ENCODE measurements at places on chromosomes 12 and 14.

DNA sequence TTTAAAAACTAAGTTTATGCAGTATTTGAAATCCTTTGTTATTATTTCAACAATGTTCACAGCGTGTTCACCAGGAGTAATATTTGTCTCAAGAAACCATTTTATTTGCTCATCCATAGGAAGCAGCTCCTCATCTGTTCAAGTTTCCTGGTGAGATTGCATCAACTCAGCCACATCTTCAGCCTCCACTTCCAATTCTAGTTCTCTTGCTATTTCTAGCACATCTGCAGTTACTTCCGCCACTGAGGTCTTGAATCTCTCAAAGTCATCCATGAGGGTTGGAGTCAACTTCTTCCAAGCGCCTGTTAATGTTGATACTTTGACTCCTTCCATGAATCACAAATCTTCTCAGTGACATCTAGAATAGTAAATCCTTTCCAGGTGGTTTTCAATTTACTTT is 18.0 kb downstream of the CLEC9A start:
- DNase-seq = peak; percentile 16

DNA sequence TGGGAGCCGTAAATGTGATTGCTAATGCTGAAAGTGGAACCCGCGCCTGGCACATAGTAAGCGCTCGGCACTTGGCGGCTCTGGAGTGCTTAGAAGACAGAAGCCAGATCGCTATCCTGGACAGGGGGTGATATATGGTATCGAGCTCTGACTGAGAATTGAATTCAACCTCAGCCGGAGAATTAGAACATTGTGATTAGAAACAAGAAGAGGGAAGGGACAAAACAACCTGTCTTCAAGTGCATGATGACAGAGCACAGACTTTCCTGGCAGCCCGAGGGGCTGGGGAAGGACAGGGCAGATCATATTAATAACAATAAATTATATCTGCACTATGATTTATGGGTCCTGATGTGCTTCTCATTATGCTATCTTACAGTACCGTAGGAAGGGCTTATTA is 66.9 kb upstream of the TBX3 start:
- no peak for DNase-seq

DNA sequence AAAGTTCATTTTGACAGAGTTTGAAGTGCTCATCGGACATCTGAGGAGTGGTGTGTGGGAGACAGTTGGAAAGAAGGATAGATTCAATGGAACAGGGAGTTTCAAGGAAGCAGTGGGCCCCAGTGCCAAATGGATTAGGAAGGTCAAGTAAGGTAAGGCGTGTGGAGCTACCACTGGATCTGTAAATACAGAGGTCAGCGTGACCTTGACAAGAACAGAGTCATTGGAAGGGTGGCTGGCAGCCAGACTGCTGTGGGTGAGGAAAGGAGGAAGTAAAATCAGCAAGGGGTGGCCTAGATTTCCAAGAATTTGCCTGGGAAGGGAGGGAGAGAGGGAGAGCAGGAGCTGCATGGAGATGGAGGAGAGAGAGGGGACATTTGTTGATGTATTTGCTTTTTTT is 68.2 kb upstream of the IGF1 start:
- no peak for DNase-seq

DNA sequence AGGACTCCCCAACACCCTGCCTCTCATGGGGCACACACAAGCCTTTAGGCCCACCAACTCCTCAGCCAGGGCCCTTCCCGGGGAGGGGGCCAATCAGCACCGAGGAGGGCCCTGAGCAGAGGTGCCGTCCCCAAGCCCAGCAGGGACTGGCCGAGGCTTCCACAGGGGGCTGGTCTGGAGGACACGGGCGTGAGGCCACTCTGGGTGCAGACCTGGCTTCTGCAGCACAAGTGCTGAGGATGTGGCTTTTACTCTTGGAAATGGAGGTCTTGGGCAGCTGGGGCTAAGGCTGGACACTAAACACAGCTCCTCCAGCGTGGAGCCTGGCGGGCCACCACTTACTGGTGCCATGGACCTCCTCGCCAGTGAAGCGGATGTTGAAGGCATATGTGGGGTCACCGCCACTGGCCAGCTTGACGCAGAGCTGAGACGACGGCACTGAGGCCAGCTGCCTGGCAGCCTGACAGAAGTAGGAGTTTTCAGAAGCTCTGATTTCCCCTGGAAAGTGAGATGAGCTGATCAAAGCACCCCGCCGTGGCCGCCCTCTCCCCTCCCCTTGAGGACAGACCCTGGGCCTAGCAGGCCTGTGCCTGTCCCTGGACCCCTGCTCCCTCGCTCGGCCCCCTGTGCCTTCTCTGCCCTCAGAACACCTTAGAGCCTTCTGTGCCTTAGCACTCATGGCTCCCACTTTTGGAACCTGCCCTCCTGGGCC is 44.0 kb downstream of the TRAFD1 start:
- no peak for DNase-seq

- no peak for DNase-seq
Measured at GRCh38 chr12:58443273-58443980, 476.9 kb downstream of the LRIG3 start.

- DNase-seq = no peak
Measured at GRCh38 chr14:76491172-76491930, 115.4 kb downstream of the ESRRB start.

DNA sequence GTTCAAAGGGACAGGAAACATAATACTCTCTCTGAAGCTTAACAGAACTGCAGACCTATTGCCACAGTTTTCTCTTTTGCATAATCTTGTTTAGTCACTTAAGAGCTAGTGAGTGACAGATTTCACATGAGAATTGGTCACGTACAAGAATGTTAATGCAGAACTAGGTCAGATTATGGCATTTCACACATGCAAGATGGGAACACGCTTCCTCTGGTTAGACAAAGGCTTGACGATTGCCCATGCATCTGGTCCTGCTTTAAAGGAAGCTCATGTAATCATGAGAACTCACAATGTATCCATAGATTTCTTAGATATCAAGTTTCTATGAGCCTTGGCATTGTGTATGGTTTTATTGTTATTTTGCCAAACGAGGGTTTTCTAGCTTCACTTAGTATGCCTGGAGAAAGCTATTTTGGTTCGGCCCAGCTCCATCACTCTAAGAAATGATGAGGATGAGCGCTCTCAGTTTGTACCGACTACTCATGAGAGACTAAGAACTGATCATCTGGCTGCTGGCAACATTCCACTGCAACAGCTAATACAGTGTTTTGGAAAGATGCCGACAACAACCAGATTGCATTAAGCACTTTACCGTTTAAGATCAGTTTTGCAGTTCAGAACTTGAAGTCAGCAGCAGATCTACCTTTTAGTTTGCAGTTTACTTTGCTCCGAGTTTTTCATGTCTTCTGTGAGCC is 380.0 kb downstream of the DIO2 start:
- DNase-seq = no peak

GRCh38 chr12:120529641-120530417 is 871 bp upstream of the COQ5 start:
- peak; percentile 60 for DNase-seq

GRCh38 chr12:113214895-113215400 is 6.3 kb upstream of the TPCN1 start:
- DNase-seq = peak; percentile 91

GRCh38 chr12:11568155-11568761 is 81.2 kb upstream of the ETV6 start:
- DNase-seq = no peak

DNA sequence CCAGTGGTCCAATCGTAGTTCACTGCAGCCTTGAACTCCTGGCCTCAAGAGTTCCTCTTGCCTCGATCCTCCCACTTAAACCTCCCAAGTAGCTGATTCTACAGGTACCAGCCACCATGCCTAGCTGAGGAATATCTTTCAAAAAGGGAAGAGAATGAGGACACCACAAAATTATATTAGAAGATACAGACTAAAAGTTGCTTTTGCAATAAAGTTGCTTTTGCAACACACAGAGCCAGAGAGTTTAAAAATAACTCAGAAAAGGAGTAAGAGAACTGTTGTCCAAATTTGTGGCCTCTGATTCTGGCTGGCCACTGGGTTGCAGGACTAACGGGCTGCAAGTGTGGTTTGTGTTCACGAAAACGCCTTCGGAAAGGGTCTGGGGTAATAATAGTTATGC is 19.8 kb downstream of the TMEM253 start:
- DNase-seq = no peak

DNA sequence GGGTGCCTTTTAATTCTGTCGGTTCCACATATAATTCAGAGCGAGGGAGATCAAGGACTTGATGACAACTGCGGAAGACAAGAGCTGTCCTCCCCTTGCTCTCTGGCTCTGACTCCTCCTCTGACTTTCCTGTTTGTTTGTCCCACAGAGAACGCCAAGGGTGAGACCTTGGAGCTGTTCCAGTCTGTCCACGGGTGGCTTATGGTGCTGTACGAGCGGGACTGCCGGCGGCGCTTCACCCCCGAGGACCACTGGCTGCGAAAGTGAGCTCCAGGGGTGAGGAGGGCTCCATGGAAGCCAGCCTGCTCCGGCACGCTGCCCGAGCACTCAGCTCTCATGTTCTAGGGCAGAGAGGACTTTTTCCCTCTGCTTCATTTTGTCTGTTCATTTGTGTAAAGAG is 32.8 kb downstream of the UBE3B start:
- DNase-seq = no peak

GRCh38 chr14:96249029-96249428 is 7.0 kb upstream of the BDKRB1 start:
- peak; percentile 24 for DNase-seq

- DNase-seq = no peak
Measured at GRCh38 chr14:63295231-63295685, 23.5 kb downstream of the GPHB5 start.

DNA sequence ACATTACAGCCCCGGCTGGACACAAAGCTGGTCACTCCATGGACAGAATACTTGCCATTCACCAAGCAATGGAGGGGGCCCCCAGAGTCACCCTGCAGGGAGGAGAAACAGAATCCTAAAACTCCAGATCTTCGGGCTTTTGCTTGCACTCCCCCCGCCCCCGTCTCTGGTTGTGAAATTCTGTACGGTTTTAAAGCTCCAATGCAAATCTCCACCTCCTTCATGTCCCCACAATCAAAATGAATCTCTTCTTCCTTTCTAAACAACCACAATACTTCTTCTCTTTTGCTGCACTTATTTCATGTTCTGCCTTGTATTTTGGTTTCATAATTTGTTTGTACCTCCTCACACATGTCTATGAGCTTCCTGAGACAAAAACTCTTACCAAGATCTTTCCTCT is 5.8 kb upstream of the BIN2 start:
- peak; percentile 12 for DNase-seq

DNA sequence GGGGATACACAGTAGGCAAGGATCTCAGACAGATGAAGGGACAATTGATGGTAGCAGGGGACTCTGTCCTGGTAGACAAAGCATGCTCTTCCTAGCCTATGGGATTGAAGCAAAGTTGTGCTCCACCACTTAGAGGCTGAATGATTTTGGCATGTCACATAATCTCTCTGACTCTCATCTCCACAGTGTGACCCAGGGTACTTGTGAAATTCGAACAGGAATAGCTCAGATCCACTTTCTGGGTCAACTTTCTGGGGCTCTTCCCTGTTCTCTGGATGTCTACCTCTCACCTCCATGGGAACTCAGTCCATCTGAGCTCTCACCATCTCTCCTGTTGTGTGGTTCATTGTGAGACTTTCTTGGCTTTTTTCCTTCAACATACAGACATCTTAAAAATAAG is 1.7 kb upstream of the DCD start:
- no peak for DNase-seq

DNA sequence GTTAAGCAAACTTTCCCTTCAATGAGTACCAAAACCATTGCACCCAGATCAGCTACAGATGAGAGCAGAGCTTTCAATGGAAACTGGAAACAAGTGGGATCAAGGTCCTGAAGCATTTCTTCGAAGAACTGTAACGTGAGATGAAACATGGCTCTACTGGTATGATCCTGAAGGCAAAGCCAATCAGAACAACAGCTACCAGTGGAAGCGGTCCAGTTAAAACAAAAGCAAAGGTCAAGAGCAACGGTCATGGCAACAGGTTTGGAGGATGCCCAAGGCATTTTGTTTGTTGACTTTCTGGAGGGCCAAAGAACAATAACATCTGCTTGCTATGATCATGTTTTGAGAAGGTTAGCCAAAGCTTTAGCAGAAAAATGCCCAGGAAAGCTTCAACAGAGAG is 137.9 kb upstream of the CPSF6 start:
- DNase-seq = no peak

GRCh38 chr12:128052331-128052730 is 214.6 kb upstream of the TMEM132C start:
- DNase-seq = no peak

DNA sequence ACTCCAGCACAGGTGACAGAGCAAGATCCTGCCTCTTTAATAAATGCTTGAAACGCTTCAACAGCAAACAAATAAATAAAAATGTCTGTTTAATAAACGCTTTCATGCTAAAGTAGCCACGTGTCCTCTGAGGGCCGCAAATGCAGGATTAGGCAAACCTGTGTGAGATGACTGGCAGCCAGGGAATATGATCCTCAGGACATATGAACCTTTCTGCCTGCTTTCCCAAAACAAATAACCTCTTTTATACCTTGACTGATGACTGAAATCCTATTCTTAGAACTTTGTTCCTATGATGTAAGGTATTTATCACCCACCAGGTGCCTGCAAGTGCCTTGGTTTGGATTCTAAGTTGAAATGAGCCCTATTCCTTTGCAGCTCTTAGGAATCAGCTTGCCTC is 14.5 kb upstream of the FLVCR2 start:
- no peak for DNase-seq

- no peak for DNase-seq
Measured at GRCh38 chr12:39176356-39176755, 266.6 kb downstream of the KIF21A start.

GRCh38 chr12:12587878-12588277 is 23.8 kb upstream of the CREBL2 start:
- no peak for DNase-seq

DNA sequence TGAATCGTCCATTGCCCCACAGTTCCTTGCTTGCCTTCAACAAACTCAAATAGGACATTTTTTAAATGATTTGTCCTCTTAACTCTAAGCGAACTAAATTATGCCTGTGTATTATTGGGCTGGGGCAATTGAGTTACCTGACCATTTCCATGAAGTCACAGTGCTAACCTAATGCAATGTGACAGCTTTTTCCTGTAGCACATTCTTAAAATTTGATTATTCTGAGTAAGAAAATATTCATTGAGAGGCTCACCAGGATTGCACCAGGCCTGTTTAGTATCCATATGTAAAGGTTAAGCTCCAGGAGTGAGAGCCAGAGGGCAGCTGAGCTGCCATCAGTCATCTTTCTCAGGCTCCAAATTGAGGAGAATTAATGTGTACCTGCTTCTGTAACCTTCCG is 90.9 kb downstream of the GPR65 start:
- DNase-seq = no peak

- no peak for DNase-seq
Measured at GRCh38 chr12:91126516-91126915, 15.2 kb upstream of the LUM start.

DNA sequence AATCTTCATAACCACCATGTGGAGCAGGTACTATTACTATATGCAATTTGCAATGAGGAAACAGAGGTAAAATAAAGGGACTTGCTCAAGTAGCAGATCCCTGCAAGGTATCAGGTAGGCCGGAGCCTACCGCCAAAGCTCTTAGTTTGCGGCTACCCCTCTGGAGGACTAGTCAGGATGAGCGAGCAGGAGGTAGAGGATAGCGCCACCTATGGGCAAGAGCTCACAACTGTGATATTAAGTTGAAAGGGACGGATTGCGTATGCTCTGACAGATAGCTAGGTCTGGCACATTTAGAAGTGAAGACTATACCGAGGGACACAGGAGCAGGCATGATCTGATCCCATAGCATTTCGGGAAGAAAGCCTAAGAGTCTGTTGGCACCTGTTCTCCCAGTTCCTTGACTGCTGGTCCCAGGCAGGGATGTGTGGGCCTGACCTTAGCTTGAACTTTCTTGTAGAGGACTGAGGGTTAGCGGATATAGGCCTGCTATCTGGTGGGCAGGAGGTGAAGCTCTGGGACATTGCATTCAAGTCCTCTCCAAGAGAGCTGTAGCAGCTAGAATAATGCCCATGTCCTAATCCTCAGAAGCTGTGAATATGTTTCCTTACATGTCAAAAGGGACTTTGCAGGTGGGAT is 48.0 kb downstream of the SLC17A8 start:
- DNase-seq = no peak
